ENCODE measurements at places on chromosomes 12 and 14. TPM values are rescaled to one million over a fixed set of nuclear protein-coding genes. Genes with fewer than 3 reads are reported as not detected.

DNA sequence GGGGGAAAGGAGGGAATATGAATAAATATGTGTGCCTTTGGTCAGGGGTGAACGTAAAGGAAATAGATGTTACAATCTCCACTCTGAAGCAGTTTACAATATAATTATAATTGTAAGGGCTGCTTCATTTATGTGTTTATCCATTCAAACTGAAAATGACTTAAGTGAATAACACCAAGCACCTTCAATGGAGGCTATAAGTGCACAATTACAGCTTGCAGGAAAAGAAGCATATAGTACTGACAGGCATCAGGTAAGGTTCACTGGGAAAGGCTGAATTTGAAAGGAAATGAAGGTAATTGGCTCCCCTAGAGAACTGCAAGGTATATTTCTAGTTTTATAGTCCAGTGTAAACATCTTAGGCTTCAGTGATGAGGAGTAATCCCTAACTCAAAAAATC lies 192.7 kb downstream of the STXBP6 start:
- H3K4me3 ChIP-seq, result no peak overlapping the region
- H3K36me3 ChIP-seq, result no peaks in the 10 kb centered on the region
- H3K27me3 ChIP-seq, result no peaks in the 10 kb centered on the region
- no peak overlapping the region for H3K27ac ChIP-seq

DNA sequence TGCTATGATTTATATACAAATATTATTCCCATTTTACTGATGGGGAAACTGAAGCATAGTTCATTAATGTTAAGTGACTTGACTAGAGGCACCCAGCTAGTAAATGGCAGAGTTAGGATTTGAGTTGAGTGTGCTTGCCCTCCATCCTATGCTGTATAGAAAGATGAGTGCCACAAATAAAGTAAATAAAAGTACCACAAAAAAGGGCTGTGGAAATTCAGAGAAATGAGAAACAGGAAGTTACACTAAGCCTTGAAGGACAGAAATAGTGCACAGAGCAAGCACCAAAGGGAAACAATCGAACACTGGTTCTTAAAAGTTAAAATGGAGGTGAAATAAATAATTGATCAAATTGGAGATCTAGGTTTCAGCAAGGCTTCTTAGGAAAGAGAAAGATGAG lies 9.2 kb upstream of the ABCD2 start:
- no peaks in the 10 kb centered on the region for H3K4me1 ChIP-seq
- no peaks in the 10 kb centered on the region for H3K27me3 ChIP-seq
- no peaks in the 10 kb centered on the region for H3K36me3 ChIP-seq
- H3K4me3 ChIP-seq, result no peak overlapping the region

DNA sequence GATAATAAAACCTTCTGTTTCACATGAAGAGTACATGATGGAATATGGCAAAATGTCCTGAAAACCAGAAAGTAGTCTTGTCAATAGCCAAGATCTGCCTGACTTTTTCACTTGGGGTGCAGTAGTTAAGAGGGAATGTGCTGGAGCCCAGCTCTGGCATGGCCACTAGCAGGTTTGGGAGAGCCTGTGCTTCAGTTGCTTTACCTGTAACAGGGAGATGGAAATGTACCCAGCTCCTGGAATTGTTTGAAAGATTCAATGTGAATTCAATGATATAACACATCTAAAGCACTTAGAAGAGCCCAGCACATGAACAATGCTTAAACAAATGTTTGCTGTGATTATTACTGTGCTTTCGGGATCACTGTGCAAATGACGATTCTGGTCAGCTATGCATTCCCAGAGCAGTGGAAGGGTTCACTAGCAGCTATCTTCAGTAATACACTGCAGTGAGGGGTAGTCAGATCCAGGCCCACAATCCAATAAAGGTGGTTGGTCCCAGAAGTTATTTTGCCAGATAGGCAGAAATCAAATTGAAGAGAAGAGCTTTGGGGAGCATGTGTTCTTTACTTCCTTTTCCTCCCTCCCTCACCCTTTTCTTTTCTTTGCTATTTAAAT lies 224.9 kb downstream of the APAF1 start:
- H3K36me3 ChIP-seq, result peaks cover 39% of the 10 kb centered on the region
- no peak for DNase-seq
- H3K27me3 ChIP-seq, result no peaks in the 10 kb centered on the region
- H3K4me1 ChIP-seq, result peaks cover 18% of the 10 kb centered on the region

IKZF4 gene
- 11.5 TPM for total RNA-seq

MFAP5 gene
- not detected for total RNA-seq

CSRP2 gene
- total RNA-seq, result 74.7 TPM

RTL1 gene
- 2.0 TPM for total RNA-seq

CCDC175 gene
- not detected for total RNA-seq
